ENCODE measurements at places on chromosomes 3 and 15.

DNA sequence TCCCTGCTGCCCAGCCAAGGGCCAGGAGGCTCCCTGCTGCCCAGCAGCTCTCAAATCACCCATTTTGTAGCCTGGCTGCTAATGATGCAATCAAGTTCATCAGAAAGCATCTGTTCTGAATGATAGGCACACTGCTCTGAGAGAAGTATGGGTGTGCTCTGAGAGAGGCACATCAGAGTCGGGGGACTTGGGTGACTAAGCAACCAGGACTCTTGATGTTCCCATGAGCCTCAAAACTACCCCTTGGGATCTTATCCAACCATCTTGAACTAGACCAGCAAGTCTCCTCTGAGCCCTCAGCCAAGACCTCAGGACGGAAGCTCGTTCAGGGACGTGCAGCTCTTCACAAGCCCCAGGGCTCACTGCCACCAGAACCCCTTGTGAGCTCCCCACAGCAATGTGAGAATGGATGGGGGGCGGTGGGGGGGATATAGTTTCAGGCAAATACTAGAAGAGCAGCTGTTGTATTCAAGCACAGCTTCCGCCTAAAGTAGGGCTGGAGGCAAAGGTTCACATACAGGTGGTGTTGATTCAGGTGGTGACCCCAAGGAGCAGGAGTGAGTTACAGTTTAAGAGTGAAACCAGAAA lies 52.2 kb upstream of the HES1 start:
- DNase-seq = no peak

DNA sequence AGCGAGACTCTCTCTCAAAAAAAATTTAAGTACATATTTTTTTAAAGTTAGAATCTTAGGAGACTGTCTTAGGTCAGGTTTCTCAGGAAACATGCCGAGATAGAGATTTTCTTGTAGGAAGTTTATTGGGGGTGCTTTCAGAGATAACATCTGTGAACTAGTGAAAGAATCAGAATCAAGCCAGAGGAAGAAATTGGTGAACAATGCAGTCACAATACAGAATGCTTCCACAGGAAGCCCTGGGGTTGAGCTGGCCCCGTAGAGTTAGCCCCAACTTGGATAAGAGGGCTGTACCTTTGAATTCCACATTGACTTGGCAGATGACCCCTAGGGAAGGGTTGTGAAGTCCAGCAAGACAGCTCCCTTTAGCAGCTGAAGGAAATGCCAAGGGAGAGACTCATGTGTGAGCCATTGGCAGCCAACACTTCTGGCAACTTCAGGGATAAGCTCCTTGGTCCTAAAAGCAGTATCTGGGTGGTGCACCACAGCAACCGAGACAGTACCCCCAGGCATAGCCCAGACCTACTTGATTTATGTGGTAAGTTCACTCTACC lies 7.1 kb upstream of the PLCB2 start:
- no peak for DNase-seq

DNA sequence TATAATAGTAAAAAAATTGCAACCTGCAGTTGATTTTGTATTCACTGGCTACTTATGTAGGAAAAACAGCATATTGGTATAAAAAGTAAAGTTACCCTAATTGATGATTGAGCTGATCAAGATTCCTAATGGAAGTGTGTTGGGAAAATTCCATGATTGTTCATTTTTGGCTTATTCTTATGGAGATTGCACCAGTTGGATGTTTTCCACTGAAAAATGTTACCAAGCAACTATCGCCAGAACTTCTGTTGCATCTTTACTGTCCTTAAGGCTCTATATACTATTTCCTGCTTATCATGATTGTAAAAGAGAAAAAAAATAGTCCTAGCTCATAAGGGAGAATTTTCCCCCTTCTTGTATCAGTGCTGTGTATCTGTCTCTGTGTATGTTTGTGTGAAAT lies 48.6 kb downstream of the SLC25A26 start:
- no peak for DNase-seq

DNA sequence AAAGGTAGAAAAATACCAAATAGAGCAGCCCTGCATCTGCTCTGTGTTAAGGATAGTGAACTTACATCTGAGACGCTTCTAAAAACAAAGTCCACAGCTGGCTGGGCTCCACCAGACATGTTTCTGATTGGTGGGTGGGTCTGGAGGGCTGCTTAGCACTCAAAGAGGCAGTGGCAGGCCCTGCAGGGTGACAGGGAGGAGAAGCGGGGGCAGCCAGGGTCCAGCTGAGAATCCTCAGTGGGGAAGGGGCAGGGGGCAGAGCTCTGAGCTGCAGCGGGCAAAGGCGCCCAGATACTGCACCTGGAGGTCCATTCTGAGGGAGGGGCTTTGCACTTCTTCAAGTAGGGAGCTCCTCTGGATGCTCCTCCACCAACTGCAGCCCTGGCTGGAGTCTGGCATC lies 28.1 kb downstream of the PRR23E start:
- no peak for DNase-seq

GRCh38 chr15:90906181-90906849 lies 3.2 kb downstream of the MAN2A2 start:
- DNase-seq = no peak

GRCh38 chr3:150577855-150578254 lies 25.3 kb upstream of the SELENOT start:
- DNase-seq = no peak

GRCh38 chr15:64070965-64071851 lies 22.4 kb downstream of the CIAO2A start:
- DNase-seq = peak; percentile 46

DNA sequence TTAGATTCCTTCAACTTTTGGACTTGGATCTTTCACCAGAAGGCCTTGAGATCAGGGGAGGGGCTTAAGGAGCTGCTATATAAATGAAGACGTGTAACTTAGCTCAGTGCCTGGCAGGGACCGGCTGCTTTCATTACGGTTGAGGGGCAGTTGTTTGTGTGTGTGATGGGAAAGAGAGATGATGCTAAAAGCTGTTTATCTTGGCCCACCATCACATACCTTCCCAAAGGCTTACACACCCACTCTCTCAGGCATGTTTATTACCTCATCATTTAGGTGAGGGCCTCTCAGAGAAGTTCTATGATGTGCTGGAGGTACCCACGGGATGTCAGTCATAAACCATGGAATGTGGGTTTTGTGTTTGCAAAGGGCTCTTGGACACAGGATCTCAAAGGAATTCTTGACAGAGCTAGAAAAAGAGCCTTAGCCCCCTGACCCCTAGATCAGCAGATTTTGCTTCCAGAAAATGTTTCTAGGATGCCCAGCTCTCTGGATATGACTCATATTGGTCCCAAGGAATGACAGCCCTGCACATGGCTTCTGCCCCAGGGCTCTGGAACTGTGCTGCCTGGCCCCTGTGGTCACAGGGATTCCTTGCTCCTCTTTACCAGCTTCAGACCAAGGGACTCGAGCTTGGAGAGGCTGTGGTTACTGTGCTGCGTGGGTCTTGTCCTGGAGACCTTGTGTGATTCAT lies 15.9 kb upstream of the SMAD3 start:
- DNase-seq = no peak

- DNase-seq = no peak
Measured at GRCh38 chr3:101611023-101611422, 37.0 kb downstream of the PCNP start.

- no peak for DNase-seq
Measured at GRCh38 chr3:118705487-118706219, 329.0 kb downstream of the IGSF11 start.

DNA sequence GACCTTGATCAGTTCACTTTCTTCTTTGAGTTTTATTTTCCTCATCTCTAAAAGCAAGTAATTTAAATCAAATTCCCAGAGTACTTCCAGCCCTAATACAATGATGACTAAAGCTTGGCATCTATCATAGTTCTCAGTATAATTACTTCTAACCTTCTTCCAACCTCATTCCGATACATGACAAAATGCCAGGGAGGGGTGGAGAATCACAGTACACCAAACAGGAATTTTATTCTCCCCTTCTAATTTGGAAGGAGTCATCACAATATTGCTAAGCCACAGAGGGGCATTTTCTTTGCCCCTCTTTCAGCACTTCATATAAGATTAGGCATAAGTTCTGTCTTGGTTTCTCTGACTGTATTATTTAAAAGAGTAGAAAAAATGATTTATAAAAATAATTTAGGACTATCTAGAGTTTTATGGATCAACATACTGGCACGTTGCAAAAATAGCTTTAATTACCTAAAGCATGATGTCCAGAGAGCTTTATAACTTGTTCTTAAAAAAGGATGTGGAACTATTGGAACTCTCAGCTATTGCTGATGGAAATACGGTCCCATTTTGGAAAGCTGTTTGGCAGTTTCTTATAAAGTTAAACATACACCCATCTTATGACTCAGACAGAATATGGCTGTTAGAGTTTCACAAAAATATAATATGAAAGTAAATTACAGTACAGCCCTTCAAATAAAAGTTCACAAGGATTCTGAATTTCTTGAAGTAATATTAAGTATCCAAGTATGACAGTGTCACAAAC lies 86.9 kb upstream of the UBE2E2 start:
- no peak for DNase-seq

- no peak for DNase-seq
Measured at GRCh38 chr15:85480923-85481322, 100.5 kb downstream of the AKAP13 start.

- DNase-seq = no peak
Measured at GRCh38 chr3:143343944-143344343, 224.4 kb downstream of the CHST2 start.

GRCh38 chr15:98764291-98764690 lies 116.0 kb downstream of the IGF1R start:
- DNase-seq = no peak

DNA sequence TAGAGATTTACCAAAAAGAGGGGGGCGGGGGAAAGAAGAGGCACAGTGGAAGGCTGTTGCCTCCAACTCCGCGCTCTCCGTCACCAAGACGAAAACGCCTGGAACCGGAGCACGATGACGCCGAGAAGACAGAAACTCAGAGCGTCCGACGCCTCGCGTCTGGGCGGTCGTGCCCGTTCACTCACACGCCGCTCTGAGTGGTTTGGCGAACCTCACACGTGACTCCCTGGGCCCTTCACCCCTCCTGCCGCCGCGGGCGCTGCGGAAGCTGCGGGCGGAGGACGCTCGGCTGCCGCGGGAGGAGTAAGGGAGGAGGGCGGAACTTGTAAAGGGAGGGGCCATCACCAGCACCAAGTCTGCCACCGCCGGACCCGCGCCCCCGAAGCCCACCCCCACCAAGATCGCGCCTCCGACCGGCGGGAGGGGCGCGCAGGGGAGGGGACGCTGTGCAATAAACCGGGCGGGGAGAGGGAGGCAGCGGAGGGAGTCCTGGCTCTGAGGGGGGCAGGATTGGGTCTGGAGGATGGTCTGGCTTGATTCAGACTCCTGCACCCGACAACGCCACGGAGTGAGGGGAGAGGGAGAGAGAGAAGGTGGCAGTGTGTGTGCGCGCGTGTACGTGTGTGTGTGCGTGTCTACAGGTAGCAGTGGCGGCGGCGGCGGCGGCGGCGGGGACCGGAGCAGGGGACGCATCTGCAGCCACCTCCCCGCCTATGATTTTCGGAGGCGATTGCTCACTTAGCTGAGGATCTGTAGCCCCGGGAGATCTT lies 1.9 kb upstream of the NLGN1 start:
- DNase-seq = peak; percentile 91

DNA sequence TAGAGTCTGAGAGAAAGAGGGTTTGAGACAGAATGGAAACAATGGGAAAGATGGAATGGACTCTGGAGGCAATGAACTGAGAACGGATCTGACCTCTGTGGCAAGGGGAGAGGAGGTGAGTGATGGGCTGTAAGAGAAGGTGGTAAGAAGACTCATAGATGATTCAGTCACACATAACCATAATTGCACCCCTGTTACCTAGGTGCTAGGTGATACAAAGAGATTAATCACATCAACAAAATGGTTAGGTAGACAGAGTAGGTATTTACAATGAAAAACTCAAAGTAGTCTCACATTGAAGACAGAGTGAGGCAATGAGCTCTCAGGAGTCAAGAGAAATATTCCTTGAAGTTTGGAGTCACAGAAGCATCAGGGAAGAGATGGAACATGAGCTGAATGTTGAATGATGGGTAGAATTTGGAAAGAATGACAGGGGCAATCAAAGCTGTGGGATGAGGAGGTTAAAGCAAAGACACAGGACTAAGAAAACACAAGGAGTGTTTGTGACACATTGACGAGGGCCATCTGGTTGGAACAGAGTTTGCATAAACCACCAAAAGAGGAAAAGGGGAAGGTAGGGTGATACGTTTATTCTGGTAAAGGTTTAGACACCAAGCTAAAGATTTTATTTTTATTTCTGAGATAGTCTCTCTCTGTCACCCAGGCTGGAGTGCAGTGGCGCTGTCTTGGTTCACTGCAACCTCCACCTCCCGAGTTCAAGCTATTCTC lies 32.7 kb downstream of the MME start:
- no peak for DNase-seq

- DNase-seq = no peak
Measured at GRCh38 chr15:89330881-89331595, 3.6 kb downstream of the POLG start.

DNA sequence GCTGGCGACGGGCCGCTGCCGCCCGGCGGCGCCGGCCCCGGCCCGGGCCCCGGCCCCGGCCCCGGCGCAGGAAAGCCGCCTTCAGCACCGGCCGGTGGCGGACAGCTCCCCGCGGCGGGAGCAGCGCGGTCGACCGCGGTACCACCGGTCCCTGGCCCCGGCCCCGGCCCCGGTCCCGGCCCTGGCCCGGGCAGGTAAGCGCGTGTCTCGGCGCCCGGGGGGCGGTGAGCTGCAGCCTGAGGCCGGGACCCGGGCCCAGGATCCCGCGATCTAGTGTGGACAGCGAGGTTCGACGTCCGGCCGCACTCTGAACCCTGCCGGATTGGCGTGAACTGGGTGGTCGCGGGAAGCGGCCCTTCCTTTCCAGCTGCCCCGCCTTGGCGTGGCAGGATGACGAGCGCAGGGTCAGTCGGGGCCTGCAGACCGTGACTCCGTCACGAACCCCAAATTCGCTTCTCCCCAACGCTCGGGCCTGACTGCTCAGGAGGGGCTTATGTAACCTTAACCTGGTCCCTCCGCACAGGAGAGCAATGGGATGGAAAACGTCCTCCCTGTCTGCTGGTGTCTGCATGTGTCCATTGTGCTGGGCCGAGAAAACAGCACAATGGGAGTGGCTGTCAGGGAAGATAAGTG lies 472 bp downstream of the BSN start:
- DNase-seq = no peak

DNA sequence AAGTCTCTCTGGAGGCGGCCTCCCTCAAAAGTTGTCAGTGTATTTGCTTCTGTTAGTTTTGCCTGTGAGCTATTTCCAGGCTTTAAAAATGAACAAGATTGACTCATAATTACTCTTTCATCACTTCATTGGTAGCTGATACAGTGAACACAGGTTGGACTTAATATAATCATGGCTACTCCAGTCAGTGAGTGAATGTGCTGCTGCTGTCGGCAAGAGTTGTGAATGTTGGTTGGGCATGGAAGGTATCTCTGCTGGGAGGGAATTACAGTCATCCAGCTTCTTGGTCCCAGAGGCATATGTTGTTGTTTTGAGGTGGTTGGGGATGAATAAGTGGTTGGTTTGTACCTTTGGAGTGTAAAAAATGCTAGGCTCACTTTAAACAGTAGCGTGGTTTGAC lies 11.5 kb downstream of the TCF12 start:
- DNase-seq = no peak

GRCh38 chr15:66132251-66132816 lies 121.2 kb downstream of the MEGF11 start:
- DNase-seq = no peak

GRCh38 chr3:192022412-192022811 lies 561.4 kb downstream of the PYDC2 start:
- DNase-seq = no peak

- no peak for DNase-seq
Measured at GRCh38 chr15:78054966-78055365, 22.5 kb downstream of the TBC1D2B start.

Data from head of caudate nucleus (tissue), 42 donors.